ENCODE measurements at places on chromosomes 3 and 15.

GRCh38 chr15:71364117-71364584 lies 248.9 kb downstream of the THSD4 start:
- DNase-seq, result no peak

DNA sequence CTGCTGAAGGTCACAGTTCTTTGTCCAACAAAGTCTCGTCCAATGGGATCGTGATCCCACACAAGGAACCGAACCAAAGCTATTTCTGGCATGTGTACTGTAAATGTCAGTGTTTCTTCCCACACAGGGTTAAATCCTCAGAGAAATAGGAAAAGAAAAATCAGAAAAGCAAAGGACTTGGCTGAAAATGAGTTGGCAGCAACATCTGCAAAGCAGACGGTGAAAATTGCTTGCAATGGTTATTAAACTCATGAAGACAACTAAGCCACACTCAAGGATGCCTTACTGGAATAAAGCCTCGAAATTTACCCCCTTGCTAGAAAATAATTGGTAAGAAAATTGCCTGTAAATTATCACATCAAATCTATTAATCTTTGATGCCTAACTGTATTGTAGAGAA lies 195.2 kb upstream of the STRIT1 start:
- DNase-seq, result no peak

DNA sequence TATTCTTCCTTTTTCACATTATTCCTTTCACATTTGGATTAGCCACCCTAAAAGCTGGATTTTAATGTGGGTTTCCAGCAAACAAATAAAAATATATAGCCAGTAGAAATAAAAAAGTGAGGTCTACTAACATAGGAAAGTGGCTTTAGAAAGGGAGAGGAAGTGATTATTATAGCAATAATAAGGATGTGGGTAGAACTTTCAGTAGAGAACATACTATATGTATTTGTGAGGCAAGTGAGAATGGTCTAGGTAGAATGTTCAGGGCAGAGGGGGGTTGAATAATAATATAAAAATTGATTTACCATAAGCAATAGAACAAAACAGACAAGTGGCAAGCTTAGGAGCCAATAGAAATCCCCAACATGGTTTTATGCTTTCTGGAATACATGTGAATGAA lies 88.6 kb downstream of the NR1I2 start:
- no peak for DNase-seq

- DNase-seq, result no peak
Measured at GRCh38 chr15:57883701-57884100, 177.2 kb downstream of the POLR2M start.

DNA sequence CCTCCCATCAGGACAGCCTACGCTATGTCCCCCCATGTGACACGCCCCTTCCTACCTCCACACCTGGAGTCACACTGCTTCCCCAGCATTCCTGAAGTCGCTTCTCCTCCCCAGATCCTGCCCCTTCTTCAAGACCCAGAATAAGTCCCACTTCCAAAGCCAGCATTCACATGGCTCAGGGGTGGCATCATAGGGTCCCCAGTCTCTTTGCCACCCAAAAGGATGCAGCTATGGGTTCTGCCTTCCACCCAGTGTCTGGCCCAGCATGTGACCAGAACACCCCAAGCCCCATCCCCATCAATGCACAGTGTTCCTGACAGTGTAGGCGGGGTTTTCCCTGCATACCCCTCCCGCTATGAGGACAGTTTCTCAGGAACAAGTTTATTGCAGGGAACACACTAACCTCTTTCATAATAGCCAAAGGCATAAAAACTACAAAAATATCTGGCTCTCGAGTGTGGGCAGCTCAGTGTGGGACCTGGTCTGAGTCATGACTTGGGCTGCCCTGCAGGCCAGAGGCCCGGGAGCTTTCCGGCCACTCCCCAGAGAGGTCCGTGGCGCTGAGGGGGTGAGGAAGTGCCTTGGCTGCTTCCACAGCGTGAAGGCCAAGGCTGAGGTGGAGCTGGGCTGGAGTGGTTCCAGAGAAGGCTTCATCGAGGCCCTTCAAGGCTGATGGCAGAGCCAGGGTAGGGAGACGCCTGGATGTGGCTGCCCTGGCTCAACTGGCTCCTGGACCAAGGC lies 5.8 kb downstream of the ISLR start:
- no peak for DNase-seq

GRCh38 chr3:122760453-122761271 lies 33.0 kb downstream of the HSPBAP1 start:
- no peak for DNase-seq

DNA sequence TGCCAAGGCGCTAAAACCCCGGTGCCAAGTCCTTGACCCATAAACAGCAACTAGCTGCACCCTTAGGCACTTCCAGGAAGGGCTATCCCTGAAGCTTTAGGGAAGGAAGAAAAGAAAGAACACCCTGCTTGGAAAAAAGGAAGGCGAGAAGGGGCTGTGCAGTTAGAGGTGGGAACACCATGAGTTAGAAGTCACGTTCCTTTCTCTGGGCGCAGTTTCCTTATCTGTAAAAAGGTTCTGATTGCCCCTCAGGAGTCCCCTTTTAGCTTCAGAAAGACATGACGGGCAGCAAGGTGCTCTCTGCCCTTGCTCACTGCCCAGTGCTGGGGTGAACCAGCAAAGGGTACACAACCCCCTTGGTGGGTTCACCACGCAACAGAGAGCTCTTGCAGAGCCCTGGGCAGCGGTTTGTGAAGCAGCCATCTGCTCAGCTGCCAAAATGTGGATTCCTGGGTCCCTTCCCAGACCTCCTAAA lies 798 bp downstream of the GCHFR start:
- DNase-seq, result no peak

DNA sequence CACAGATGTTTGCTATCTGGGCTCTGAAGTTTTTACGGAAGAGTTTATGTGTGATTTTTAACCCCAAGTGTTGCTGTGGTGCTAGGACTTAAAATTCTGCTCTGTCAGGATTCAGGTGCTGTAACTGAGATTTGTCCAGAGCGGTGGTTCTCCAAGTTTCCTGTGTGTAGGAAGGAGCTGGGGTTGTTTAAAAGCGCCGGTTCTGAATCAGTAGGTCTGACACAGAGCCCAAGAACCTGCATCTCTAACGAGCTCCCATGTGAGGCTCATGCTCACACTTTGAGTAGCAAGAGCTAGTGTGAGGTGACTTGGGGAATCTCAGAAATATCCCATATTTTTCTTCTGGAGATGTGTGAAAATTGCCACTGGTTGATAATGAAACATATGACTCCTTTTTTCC lies 325.5 kb downstream of the SATB1 start:
- DNase-seq, result no peak

DNA sequence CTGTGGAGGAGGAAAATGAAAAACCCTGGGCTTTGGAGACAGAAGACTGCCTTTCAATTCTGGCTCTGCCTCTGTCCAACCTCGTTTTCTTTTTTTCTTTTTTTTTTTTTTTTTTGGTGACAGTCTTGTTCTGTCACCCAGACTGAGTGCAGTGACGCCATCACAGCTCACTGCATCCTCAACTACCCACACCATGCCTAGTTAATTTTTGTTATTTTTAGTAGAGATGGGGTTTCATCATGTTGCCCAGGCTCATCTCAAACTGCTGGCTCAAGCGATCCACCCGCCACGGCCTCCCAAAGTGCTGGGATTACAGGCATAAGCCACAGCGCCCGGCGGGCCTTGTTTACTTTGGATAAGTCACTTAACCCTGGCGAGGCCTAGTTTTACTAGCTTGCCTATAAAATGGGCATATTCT lies 66.3 kb upstream of the SLC25A26 start:
- no peak for DNase-seq

- DNase-seq, result no peak
Measured at GRCh38 chr3:107268469-107268868, 108.8 kb upstream of the CCDC54 start.

DNA sequence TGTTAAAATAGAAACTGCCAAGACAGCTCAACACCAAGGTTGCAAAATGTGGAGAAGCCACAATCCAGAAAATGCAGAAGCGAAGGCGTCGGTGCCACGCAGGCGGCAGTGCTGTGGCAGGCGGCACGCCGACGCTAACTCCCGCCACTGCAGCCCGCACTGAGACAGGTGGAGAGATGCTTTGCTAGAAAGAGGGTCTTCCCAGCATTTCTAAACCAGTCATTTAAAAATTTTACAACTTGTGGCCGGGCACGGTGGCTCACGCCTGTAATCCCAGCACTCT lies 23.2 kb downstream of the CYFIP1 start:
- DNase-seq, result no peak

DNA sequence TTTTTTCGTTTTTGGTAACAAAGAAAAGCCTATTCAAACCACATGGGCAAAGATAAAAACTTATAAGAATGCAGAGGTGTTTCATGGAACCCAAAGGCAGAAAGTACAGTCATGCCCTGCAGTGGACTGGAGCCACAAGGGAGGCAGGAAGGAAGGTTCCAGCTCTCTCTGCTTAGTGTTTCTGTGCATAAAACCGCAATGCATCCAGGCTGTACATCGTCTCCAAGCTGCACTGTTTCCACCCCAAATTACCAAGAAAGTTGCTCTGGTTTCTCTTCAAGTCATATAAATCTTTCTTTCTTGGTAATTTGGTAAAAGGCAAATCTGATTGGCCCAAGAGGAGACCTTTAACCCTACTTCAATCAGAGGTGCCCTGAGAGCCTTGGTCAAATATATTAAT lies 15.8 kb downstream of the TRAT1 start:
- no peak for DNase-seq

GRCh38 chr15:35293353-35294130 lies 208.4 kb upstream of the NANOGP8 start:
- DNase-seq, result no peak

GRCh38 chr3:13571831-13572750 lies 23.2 kb downstream of the FBLN2 start:
- no peak for DNase-seq

DNA sequence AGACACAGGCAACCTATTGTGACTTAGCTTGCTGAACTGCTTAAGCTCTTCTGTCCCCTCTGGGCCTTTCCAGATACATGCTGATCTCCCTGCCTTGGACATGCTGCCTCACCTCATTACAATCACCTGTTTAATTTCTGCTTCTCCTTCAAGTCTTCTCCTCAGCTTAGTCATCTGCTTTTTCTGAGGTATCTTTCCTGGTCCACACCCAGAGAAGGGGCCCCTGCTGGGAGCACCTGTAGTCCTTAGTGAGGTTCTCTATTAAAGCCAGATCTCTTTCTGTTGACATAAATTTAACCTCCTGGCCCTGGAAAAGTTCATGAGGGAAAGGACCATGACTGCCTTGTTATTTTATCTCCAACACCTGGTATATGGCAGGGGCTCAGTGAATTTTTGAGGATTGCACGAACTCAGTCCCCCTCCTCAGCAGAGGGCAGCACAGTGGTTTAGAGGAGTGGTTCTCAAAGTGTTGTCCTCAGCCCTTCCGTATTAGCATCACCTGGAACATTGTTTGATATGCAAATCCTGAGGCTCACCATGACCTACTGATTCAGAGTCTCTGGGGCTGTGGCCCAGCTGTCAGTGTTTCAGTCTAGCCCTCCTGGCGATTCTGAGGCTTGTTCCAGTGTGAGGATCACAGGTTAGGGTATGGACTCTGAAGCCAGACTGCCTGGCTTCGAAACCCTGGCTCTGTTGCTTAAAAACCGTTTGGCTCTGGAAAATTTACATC lies 12.7 kb downstream of the COL6A6 start:
- DNase-seq, result no peak

- no peak for DNase-seq
Measured at GRCh38 chr3:141877911-141878310, 1.5 kb downstream of the ATP1B3 start.

DNA sequence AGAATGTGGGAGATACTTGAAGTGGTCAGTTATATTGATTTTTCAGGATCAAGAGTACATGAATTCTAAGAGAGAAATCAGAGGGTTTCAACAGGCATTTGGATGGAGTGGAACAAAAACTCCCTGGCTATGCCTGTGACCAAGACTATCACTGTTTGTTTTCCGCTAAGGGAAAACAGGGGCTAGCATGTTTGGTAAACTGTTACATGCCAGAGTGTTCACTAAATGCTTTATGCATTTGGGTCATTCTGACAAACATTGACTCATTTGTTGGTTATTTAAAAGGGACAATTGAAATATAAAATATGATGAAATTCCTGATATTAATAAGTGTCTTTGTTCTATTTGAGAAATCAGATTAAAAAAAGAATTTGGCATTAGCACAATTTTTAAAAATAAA lies 603.9 kb upstream of the KCNMB2 start:
- DNase-seq, result no peak

DNA sequence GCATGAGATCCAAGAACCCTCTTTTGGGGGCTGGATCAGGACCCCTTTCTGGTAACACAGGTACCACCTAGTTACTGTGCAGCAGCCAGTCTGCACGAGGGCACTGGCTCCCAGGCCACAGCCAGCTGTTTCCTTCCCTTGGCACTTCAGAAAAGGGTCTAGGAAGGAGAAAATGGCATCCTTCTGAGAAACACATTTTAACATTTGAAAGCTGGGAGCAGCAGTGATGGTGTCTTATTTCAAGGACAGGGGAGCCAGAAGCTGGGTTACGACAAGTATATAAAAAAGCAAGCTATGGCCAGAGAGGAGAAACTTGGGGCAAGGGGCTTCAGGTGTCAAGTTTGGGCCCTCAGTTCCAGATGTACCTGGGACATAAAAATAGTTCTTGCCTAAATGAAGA lies 282.8 kb downstream of the CTNNB1 start:
- DNase-seq, result no peak

DNA sequence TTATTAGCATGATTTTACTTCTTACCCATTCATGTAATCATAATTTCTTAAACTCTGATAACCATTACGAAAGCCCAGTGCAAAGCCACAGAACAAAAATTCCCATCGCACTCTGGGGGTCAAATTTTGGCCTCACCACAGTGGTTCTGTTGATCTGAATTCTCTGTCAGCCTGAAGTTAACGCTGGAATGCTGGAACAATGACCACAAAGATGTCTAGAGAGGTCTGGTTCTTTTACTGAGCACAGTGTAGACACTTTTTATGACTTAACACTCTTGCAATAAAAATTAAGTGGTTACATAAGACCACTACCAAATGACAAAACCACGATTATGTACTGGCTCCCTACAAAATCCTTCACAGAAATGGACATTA lies 94.7 kb downstream of the PDZRN3 start:
- DNase-seq, result no peak

GRCh38 chr15:67444100-67444499 lies 76.8 kb upstream of the C15orf61 start:
- no peak for DNase-seq
